Left ventricle myocardium inferior (tissue), 1 donor: ENCODE measurements at places on chromosomes 13 and 19. TPM values are rescaled to one million over a fixed set of nuclear protein-coding genes. Genes with fewer than 3 reads are reported as not detected.

DNA sequence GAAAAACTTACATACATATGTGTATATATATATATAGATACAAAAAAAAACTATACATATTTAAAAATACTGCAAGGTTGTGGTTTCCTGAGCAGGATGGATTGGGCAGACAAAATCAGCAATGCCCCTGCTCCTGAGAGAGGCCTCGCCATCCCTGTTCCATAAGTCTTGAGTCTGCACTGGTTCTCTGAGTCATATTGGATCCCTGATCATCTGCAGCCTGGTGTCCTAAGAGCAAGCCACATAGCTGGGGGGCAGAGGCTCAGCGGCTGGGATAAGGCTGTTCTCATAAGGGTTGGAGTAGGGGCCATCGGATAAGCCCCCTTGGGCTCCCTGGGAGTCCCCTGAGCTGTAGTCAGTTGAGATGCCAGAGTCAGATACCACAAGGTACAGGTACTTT lies 3.3 kb downstream of the SWSAP1 start:
- no peak for DNase-seq

The CATSPERD gene
- total RNA-seq: not detected

DNA sequence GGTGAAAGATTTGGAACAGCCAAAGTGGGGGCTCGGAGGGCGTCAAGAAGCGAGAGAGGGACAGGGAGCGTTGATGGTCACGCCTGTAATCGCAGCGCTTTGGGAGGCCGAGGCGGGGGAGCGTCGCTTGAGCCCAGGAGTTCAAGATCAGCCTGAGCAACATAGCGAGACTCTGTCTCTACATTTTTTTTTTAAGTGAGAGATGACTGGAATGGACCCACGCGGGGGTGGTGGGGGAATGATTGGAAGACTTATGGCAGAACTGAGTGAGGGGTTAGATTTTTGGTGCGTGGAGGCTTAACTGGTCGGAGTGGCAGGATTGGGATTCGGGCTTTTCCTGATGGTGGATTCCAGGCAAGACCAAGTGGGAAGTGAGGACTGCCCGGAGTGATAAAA lies 725 bp downstream of the PSMD8 start:
- DNase-seq: no peak

The APOC4 gene
- not detected for total RNA-seq

GRCh38 chr13:113166681-113167080 lies 8.2 kb downstream of the PROZ start:
- DNase-seq: no peak

The HSD17B14 gene
- total RNA-seq: 1.8 TPM

DNA sequence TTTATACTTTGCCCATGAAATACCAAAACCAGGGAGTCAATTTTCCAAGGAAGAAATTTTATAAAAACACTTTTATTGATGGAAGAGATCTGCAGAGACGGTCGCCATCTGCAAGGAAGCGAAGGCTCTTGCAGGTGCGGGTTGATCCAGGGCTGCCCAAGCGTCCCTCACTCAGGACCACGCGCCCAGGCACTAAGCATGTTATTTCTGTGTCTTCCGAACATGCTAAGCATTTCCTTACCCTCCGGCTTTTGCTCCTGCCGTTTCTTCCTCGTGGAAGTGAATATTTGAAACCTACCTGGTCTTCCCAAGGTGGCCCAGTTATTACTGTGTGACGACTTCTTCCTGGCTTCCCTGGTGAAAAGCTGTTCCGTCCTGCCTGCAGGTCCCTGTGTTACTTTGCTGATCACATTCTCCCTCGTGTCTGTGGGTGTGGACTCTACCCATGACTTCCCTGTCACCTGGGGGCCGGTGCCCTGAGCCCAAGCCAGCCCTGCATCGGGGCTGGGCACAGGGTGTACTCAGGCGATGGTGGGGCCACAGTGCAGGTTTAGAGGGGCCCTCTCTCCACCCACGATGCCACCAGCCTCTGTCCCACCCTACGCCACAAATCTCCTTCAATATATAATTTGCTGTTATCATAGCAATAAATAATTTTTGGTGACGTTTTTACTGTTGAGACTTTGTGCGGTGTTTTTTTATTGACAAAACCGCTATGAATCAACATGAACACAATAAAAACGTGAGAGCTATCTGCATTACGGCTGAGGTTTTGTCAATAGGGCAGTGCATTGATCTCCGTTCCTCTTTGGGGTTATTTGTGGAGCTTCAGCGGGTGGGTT lies 119.4 kb downstream of the URI1 start:
- DNase-seq: no peak

GRCh38 chr13:99191900-99192399 lies 8.7 kb upstream of the UBAC2 start:
- DNase-seq: no peak
